ENCODE measurements at places on chromosomes 7 and 10.

- DNase-seq: no peak
These were observed 245.5 kb downstream of the FOXP2 start for GRCh38 chr7:114660126-114660486.

DNA sequence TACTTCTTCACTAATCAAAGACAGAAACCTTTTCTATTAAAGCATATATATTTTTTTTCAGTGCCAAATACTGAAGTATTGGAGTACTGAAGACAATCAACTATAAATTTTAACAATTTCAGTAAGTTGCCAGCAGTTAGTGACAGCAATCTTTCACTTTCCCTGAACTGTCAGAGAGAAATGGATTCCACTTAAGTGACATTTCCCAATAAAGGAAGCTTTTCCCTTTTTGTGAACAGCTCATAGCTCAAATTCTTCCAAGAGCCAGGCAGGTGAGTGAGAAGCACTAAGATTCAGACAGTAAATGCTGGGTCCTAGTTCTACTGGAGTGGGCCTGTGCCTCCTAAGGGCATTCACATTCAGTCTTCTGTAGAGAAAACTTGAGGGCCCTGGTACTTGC, 142.0 kb downstream of the SRPK2 start:
- no peak for DNase-seq

DNA sequence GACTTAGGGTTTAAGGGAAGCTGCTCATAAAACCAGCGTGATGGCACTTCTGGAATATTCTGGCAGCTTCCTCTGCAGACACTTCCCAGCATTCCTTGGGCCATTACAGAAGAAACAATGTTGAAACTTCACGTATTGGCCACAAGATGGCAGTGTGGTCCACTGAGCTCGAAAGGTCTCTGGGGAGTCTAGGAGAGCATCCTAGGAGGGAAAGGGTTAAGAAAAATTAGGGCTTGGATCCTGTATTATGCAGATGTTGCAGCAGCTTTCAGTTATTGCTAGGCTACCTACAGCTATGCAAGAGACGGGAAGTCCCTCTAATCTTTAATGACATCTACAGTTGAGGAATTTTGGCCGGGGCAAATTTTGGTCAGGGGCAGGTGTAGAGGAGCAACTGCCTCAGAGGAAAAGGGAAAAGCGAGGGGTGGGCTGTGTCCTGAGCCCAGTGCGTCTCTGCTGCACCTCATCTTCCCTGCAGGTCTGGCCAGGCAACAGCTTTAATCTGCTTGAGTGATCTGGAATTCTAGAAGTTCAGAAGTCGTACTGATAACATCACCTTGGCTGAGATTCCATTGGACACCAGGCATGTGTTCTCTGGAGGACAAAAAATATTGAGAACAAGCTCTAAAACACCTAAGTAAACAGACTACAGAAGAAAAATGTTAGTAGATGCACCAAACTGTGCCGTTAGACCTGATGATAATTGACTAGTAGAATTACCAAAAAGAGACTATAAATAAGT, 220.8 kb upstream of the PRSS58 start:
- no peak for DNase-seq

GRCh38 chr10:65032867-65033769, 1511.9 kb downstream of the REEP3 start:
- DNase-seq: no peak

DNA sequence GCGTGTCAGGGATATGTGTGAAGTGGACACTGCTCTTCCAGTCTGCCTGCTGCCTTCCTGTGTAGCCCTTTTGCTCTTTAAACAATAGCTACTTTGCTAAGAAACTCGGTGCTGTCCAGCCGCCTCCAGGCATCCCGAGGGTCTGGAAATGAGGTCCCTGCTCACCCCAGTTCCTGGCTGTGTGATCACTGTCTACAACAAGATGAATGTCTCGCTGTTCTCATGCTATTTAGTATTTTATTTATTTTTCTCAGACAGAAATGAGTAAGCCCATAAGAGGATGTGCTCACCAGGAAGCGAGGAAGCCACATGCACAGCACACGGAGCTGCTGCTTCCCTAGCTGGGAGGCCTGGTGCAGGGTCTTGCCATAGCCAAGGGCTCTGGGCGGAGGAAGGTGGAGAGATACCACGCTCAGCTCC, 167.0 kb upstream of the PITRM1 start:
- no peak for DNase-seq

DNA sequence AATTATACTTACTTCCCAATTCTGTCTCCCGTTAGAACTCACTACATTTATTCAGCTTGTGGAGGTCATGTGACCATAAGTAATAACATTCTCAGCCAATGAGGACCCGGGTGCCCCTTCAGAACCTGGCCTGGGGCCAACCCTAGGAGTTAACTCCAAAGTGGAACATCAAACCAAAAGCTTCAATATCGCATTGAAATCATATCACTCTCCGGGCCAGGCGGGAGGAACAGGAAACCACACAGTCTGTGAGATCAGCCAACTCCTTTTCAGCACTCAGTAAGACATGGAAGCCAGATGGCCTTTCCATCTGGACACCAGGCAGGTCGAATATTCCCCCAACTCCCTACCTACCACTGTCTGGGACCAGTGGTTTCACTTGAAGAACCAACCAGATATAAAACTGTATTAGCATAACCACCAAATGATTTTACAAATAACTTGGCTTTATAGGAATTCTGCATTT, 5.5 kb downstream of the CREB3L2 start:
- DNase-seq: no peak

GRCh38 chr10:63866747-63867140, 345.5 kb downstream of the REEP3 start:
- DNase-seq: no peak

DNA sequence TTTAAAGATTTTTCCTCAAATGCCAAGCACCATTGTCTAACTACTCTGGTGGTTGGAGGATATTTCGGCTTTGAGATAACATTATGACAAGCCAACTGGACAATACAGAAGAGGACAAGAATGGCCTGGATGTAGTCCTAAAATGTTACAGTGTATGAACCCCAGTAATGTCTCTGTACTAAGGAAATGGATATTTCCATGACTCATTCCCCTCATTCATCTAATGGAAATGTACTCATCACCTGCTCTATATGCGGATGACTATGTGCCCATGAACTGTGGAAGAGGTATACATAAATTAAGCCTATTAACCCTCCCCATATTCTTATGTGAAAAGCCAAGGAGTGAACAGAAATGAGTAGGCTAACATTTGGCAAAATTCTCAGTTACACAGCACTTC, 207.9 kb downstream of the CACNA2D1 start:
- no peak for DNase-seq

DNA sequence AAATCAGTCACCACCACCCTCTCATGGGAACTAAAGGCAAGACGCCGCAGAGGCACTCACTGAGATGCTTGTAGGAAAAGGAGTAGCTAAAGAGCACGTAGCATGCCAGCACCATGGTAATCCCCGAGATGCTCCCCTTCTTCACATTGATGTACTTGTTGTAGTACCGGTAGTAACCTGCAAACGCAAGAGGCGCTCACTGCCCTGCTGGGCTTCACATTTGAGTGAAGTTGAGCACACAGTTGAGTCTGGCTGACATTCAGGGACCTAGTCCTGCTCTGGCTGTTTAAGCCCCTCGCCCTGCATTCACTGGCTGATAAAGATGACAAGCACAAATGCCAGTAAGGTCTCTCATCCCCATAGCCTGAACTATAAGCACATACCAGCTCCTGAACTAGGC, 6.9 kb downstream of the ATP5MF start:
- no peak for DNase-seq

DNA sequence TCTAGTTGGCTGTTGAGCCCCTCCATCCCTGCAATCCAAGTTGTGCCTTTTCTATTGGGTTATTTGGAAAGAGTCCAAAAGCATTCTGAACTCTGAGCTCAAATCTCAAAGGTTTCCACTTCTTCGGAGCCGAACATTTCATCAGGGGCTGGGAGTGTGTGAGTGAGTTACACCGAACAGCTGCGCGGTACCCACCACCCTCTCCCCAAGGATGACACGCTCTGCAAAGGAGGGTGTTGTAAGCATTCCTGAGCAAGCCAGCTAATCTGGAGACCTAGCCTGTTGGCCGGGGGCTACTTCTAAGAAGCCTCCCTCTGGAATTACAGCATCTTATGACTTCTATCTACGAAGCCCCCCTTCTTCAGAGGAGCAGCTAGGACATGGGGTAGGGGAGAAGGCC, 270.5 kb downstream of the CREB5 start:
- DNase-seq: no peak

DNA sequence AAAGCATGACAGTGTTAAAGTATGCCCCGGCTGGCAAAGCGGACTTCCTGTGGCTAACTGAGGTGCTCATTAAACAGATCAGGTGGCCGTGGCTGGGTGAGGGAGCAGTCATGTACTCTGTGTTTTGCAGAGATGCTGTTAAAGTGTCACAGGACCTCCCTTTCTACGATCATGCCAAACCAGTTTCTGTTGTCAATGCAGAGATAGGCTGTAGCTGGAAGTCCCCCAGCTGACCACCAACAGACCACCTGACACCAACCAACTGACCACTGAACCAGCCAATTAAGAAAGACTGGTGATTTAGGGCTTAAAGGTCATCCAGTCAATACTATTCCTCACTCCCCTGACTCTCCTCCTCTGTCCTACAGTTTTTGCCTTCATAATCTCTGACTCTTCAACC, 431.1 kb upstream of the LRGUK start:
- DNase-seq: no peak

Data from stimulated activated CD4-positive, alpha-beta T cell treated with anti-CD3 and anti-CD28 coated beads, Interleukin-2, amount 100 ng/mL, for 4 hours (primary cell).